ENCODE measurements at places on chromosomes 13 and 19.

DNA sequence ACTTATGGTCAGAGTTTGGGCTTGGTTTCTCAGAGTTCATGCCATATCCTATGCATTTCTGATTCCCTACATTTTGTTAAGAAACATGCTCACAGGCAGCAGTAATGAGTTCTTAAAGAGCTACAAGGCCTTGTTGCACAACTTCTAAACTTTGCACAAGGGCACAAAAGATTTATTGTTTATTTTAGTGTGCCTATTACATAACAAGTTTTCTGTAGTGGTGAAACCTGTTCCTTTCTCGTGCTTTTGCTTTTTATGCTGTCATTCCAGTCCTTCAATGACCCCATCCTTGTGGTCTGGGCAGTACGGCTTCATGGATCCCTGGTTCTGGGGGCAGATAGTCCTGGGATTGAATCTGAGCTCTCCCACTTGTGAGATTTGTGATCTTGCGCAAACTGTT, 17.8 kb downstream of the ZNF507 start:
- no peak for DNase-seq

DNA sequence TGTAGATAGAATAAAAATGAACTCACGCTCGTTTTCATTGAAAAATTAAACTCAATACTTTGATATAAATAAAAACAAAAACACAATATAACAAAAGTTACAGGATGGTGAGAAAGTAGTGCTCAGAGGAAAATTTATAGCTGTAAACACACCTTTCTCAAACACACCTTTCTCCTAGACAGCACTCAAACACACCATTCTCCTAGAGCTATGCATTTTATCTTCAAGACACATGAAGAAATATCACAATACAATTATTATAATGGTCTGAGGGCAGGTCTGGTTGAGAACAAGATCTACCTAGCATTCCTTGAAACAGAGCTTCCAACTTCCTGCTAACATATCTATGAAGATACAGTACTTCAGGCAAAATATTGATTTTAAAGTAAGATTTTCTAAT, 183.4 kb upstream of the NBEA start:
- no peak for DNase-seq

DNA sequence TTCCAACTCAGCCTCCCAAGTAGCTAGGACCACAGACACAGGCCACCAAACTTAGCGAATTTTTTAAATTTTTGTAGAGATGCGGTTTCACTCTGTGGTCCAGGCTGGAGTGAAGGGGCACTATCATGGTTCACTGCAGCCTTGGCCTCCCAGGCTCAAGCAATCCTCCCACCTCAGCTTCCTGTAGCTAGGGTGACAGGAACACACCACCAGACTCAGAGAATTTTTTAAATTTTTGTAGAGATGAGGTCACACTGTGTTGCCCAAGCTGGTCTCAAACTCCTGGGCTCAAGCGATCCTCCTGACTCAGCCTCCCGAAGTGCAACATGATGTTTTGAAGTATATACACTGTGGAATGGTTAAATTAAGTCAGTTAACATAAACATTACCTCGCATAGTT, 263.6 kb downstream of the OXGR1 start:
- no peak for DNase-seq

DNA sequence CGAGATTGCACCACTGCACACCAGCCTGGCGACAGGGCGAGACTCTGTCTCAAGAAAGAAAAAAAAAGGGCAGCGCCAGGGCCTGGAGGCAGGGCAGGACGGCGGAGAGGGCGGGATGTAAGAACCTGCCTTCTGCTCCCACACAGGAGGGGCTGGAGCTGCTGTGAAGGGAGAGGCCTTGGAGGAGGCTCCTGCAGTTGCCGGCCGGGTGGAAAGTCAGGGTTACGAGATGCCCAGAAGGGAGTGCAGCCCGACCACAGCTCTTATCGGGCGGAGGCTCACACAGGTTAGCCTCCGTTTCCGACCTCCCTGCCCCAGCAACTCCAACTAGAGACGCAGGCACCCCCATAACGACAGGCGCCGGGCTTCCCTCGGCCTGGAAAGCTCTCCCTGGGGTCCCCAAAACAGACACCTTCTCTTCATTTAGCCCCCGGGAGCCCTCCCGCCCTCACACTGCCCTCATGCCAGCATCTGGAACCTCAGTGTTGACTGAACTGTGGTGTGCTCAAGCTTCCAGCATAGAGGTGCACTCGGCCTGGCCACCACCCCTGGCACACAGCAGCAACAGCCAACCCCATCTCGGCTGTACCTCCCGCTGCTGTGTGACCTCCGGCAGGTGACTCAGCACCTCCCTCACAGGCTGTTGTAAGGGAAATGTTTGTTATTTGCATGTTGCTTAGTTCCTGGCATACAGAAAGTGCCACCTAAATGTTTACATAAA, 1.4 kb downstream of the PLPP2 start:
- peak; percentile 43 for DNase-seq

DNA sequence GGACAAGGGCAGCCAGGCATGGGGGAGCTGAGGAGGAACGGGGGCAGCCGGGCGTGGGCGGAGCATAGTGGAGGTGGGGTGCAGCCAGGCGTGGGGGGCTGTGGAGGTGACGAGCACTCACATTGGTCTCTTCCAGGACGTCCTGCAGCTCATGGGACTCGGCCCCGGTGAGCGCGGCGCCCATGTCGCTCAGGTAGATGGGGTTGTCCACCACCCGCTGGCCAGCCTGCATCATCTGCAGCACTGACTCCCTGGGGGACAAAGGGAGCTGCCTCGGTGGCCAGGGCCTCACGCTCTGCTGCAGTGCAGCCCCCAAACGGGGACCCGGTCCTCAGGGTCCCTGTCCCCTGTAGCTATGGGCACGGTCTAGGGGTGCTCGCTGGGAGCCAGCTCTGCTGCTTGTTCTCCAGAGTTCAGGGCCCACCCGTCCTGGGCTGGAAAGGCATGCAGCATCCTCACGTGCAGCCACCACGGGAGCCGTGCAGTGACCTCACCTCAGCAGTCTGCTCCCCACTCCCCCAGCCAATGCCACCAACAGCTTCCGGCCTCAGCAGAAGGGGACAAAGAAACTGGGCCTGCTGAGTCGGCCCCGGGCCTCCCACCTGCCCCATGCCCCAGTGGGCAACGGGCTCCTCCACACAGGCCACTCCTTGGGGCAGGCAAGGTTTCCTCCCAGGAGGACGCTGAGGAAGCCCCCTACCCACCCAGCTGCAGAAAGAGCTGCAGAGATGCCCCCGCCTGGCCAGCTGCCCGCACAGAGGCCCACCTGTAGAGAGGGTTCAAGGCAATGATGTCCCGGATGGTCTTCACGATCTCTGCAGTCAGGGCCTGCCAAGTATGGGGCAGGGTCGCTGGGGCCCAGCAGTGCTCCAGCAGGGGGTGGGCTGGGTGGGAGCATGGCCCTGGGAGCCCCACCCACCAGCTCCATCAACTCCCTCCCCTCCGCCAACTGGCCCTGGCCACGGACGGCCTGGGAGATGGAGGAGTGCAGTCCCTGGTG, 12.1 kb downstream of the LONP1 start:
- DNase-seq, result no peak

GRCh38 chr13:78404846-78405360, 198.4 kb downstream of the POU4F1 start:
- DNase-seq, result no peak

- no peak for DNase-seq
These were observed 166.1 kb downstream of the USP12 start for GRCh38 chr13:27005556-27005955.

- no peak for DNase-seq
These were observed 36.9 kb downstream of the NAXD start for GRCh38 chr13:110652231-110652730.

DNA sequence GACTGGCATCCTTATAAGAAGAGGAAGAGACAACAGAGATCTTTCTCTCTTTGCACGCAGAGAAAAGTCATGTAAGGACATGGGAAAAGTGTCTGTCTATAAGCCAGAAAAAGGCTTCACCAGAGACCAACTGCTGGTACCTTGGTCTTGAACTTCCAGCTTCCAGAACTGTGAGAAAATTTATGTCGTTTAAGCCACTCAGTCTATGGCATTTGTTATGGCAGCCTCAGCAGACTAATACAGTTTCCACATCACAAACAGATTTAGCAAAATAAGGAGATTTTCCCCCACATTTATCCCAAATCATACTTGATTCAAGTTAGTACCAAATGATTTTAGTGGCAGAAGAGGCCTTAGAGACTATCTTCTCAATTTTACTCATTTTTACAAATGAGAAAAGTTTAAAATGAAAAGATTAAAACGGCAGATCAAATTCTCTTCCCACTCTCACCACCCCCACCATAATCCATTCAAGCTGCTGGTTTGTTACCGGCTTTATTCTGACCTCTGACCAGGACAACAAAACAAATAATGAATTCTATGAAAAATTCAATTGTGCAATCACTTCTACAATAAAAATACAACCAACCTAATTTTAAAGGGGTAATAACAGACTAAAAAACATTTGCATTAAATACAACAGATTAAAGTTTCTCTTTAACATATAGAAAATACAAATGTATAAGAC, 316.3 kb downstream of the TBC1D4 start:
- no peak for DNase-seq

GRCh38 chr19:55174425-55175116, 5.5 kb downstream of the SYT5 start:
- no peak for DNase-seq

GRCh38 chr13:92461831-92462230, 764.8 kb upstream of the GPC6 start:
- no peak for DNase-seq

DNA sequence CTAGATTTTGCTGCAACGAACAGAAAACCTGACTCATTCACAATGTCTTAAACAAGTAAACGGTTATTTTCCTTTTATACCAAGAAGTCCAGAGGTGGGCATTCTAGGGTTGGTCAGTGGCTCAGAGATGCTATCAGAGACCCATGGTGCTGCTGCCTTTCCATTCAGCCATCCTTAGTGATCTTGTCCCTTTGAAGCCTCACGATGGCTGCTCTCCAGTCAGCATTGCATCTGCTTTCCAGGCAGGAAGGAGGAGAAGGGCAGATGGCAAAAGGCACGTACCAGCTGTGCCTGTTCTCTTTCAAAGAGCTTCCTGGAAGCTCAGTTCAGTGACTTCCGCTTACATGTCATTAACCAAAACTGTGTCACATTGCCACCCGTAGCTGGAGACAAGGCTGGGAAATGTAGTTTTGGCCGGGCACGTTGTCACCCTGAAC, 30.1 kb downstream of the WDFY2 start:
- DNase-seq, result peak; percentile 55

DNA sequence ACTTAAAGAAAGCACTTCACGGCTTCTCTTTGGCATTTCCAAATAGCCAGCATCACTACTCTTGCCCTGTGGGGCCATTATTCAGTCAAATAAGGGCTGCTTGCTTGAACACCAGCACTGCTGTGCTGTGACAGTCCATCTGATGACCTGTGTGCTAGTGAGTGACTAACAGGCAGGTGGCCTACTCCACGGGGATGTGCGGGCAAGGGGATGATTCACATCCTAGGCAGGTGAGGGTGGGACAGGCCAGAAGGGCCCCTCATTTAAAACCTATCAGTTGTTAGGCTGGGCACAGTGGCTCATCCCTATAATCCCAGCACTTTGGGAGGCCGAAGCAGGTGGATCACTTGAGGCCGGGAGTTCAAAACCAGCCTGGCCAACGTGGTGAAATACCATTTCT, 8.2 kb downstream of the CCNE1 start:
- no peak for DNase-seq

DNA sequence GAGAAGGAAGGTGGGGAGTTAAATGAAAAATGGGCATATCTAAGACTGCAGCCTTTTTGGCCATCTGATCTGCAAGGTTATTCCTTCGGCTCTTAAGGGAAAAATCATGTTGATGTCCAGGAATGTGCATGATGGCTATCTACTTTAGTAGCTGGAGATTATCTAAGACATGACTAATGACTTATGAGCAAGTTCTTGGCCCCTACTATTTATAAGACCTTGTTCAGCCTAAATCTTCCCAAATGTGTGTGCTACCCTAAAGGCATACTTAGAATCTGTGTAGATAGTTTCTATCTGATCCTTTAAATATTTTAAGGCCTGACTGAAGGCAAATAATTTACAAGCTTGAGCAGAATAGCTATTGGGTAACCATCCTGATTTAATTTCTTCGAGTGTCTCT, 41.8 kb upstream of the CD177 start:
- DNase-seq, result no peak

DNA sequence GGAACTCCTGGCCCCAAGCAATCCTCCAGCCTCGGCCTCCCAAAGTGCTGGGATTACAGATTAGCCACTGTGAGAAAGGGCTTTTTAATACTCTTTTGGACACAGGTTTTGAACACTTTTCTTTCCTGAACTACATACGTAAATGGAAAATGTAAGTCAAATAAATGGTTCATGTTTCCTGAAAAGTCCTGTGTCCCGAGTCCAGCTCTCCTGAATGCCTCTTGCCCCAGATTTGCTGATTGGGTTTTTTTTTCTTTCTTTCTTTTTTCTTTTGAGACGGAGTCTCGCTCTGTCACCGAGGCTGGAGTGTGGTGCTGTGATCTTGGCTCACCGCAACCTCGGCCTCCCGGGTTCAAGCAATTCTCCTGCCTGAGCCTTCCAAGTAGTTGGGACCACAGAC, 24.5 kb downstream of the PTPRS start:
- DNase-seq, result no peak

DNA sequence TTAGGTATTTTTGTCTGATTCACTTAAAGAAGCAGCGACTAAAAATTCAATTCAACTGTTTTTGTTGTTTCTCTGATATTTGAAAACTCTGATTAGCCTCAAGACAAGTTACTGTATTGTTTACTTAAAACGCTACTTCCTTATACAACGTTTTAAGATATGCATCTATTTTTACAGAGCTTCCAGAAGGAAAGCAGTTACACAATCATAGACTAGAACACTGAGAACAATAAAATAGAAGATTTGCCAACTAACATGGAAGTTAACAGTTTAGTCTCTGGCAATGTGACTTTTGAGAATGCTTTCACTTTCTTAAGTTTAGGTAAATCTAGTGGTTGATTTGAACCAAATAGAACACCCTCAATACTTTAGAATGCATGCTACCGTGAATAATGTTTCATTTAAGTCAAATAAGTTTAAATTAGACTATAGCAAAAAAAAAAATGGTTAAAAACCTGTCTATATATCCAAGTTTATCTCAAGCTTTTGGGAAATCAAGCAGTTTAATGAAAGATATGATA, 614.8 kb downstream of the DACH1 start:
- no peak for DNase-seq

- no peak for DNase-seq
These were observed 19.0 kb downstream of the NFIX start for GRCh38 chr19:13014101-13014920.

DNA sequence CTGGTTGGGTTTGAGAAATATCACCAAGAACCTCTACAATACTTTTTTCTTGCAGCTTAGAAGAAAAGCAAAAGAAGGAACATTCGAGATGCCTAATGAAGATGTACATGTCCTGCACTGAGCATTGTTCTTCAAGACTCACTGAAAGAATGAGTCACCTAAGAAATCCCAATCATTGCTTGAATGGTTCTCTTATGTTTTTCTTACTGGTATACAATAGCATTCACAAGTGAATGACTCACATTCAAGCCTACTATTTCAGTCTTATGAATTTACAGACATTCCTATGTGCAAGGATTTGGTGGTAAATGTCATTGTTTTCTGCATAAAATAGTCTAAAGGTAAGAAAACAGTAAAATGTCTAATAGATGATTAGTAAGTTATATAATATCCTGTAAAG, 594.6 kb downstream of the PCDH9 start:
- no peak for DNase-seq

- DNase-seq, result no peak
These were observed 163.5 kb downstream of the MTUS2 start for GRCh38 chr13:28983641-28984040.

- no peak for DNase-seq
These were observed 1511.0 kb upstream of the SLC10A2 start for GRCh38 chr13:104577071-104577815.
